ENCODE measurements at places on chromosomes 12 and 14. TPM values are rescaled to one million over a fixed set of nuclear protein-coding genes. Genes with fewer than 3 reads are reported as not detected.

DNA sequence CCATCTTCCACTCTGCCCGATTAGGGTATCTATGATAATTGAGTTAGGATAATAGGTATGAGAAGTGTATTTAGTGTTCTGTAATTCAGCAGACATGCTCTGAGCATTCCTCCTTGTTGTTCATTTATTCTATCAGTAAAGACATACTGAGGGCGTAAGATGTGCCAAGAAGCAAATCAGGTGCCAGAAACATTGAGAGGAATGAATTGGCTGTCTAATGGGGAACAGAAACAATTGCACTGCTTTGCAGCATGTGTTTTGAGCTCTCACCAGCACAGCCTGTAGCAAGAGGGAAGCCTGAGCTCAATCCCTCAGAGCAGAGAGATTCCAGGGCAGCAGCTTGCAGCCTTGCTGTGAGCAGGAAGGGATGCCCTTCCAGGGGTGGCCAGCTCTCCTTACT, 589.3 kb downstream of the BCL11B start:
- H3K4me1 ChIP-seq, result no peaks in the 10 kb centered on the region
- no peak overlapping the region for H3K4me3 ChIP-seq
- H3K36me3 ChIP-seq, result peaks cover 4% of the 10 kb centered on the region
- DNase-seq, result no peak

- no peak overlapping the region for H3K27ac ChIP-seq
- no peak overlapping the region for H3K4me3 ChIP-seq
- peaks cover under 1% of the 10 kb centered on the region for H3K27me3 ChIP-seq
- H3K36me3 ChIP-seq, result no peaks in the 10 kb centered on the region
- no peak for DNase-seq
- peaks cover 2% of the 10 kb centered on the region for H3K4me1 ChIP-seq
Observed at GRCh38 chr14:73477618-73478266, 13.0 kb upstream of the RIOX1 start.

- H3K27ac ChIP-seq, result peak overlapping the region; percentile 27
- peaks cover 69% of the 10 kb centered on the region for H3K4me1 ChIP-seq
- no peak for DNase-seq
- H3K4me3 ChIP-seq, result no peak overlapping the region
- H3K27me3 ChIP-seq, result no peaks in the 10 kb centered on the region
Observed at GRCh38 chr12:53214687-53215455, 7.8 kb upstream of the ITGB7 start.

The IL22 gene
- total RNA-seq, result not detected
